ENCODE measurements at places on chromosomes 13 and 19.

- DNase-seq = no peak
Observed at GRCh38 chr19:41563854-41564514, 12.0 kb upstream of the CEACAM21 start.

DNA sequence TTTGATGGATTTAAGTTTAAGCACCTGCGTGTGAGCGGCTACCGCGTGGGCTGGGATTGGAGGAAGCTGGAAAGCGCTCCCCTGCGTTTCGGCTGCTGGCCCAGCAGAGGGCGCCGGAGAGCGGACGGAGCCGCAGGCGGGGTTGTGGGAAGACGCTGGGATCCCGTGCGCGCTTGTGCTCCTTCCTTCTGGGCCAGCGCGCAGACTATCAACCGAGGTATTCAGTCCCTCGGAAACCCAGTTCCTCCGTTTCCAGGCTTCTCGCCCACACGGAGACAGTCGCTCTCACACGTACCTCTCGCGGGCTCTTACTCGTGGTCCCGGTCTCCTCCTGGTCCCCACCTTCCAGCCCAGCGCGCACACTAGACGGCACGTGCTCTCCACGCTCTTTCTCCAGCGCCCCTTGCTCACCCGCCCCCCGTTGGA, 28.8 kb downstream of the EPN1 start:
- DNase-seq = peak; percentile 26

- no peak for DNase-seq
Observed at GRCh38 chr19:33946535-33947264, 150.0 kb downstream of the KCTD15 start.

DNA sequence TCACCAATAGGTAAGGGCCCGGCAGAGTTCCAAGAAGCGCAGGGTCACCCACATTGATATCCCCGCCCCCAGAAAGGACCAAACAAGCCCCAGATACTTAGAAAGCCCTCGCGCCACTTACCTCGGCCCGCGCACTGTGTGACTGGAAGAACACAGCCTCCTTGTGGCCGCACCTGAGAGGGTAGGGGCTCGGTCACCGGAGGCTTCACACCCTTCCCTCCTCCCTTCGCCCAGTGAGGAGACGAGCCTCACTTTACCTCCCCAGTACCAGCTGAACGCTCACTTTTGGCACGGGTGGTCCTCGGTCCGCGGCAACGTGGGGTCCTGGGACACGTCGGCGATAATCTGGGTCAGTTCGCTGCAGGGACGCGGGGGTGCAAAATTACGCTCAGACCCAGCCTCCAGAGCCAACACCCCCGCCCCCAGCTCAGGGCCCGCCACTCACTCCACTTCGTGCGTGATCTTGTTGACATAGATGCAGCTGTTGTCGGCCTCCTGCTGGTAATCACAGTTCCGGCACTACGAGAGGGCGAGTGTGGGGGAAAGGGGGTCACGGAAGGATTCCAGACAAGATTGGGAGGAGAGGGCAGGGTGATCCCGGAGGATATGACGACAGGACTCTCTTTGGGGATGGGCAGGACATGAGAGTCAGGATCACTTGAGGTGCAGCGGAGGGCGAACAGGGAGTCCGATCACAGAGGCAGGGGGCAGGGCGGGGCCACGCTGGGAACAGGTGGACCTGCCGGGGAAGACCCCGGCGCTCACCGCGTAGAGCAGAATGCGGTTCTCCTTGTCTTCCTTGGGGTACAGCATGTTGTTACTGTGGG, 568 bp downstream of the POLR2I start:
- no peak for DNase-seq

GRCh38 chr19:41405776-41406175, 8.2 kb downstream of the BCKDHA start:
- no peak for DNase-seq

- no peak for DNase-seq
Observed at GRCh38 chr19:17104679-17105078, 29.1 kb downstream of the MYO9B start.

DNA sequence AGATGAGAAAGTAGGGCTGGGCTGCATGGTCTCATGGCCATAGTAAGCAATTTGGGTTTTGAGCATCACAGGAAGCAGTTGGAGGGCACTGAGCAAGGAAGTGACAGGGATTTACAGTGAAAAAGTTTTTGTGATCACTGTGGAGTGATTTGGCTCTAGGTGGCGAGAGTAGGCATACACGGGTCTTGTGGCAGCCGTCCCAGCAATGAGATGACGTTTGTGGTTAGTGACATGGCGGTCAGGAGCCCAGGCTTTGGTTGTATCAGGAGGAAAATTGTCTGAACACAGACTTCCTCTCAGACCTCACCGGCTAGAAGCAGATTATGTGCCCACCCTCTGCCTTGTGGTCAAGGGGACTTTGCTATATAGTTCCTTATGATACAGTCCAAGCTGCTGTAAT, 3.3 kb downstream of the ZNF444 start:
- DNase-seq = no peak

DNA sequence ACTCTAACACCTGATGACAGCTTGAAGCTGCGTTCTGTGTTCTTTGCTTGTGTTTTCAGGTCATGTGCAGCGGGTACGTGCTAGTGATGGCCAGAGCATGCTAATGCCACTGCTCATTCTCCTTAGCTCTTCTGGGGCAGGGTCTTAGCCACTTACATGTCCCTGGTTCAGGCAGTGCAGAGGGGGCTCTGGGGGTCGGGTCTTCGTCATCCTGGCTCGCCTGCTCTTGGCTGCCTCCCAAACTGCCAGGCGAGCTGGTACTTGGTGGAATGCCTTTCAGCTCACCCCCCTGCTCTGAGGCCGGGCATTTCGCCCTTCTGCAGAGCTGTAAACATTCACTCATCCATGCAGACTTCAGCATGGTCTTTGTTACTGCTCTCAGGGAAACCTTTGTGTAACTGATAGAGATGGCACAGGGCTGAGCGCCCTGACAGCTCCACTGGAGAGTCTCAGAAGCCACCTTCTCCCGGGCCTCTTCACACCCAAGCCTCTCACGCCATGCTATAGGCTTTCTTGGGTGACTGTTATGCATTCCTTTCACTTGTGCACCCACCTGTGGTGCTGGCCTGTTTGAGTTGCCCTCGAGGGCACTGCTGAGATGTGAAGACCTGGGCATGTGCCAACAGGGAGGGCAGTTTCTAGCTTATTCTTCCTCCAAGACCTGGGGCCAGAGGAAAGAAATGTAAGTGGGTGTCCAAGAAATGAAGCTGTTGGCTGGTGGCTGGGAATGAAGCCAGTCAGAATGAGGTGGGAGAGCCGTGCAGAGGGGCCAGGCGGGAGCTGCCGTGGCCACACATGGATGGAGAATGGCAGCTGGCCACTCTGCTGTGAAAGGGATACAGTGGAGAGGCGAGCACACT, 24.4 kb downstream of the FAM124A start:
- no peak for DNase-seq

- DNase-seq = no peak
Observed at GRCh38 chr19:2223391-2223790, 12.7 kb downstream of the PLEKHJ1 start.

DNA sequence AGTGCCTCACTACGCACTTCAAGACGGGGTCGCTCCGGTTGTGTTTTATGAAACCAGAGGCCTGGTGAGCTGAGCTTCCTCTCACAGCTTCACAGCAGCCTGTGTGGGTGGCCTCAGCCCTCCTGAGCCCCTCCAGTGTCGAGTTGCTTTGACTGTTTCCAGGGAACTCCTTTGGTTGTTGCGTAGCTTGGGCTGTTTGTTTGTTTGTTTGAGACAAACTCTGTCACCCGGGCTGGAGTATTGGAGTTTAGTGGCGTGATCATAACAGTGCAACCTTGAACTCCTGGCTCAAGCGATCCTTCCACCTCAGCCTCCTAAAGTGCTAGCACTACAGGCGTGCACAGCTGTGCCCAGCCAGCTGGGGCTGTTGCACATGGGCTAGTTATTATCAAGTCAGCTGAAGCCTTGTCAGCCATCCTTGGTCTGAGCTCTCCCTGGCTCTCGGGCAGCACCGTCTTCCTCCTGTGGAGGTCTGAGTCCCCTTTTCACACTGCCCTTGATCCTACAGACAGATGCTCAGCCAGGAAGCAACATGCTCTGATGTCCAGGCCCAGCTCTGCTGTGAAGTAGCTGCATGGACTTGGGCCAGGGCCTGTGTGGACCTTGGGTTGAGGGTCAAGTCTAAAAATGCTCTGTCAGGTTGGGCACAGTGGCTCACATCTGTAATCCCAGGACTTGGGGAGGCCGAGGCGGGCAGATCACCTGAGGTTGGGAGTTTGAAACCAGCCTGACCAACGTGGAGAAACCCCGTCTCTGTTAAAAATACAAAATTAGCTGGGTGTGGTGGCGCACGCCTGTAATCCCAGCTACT, 10.2 kb downstream of the DOT1L start:
- no peak for DNase-seq

DNA sequence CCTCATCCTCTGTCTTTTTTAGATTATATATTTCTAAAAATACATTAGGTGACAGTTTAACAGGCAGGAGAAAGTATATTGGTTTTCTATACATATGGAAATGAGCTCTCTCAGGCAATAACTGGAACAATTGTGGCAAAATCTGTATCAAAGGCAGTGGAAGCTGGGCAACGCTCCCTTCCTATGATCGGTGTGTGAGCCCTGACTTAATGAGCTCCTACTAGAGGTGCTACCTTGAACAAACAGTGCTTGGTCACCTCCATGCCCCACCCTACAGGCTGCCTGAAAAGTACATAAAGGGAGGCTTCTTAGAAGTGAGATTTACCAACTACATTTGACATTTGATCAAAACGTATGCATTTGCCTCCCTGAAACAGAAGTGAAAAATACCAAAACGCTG, 185.3 kb downstream of the EFNB2 start:
- no peak for DNase-seq

DNA sequence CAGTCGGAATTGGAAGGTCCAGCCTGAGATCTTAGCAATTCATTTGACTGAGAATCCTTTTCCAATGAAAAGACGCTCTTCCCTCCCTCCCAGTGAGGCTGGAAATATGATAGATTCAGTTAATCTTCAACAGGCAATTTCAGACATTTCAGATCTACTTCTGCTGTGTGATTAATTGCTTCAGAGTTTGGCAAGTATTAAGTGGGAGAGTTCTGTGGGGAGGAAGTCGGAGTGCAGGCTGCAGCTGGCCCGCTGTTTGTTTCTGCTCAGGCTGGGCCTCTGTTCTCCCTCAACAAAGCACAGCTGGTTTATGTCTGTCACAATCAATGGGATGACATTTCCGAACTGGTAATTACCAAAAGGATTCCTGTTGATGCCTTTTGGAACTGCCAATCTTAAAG, 178.2 kb downstream of the NDFIP2 start:
- no peak for DNase-seq

DNA sequence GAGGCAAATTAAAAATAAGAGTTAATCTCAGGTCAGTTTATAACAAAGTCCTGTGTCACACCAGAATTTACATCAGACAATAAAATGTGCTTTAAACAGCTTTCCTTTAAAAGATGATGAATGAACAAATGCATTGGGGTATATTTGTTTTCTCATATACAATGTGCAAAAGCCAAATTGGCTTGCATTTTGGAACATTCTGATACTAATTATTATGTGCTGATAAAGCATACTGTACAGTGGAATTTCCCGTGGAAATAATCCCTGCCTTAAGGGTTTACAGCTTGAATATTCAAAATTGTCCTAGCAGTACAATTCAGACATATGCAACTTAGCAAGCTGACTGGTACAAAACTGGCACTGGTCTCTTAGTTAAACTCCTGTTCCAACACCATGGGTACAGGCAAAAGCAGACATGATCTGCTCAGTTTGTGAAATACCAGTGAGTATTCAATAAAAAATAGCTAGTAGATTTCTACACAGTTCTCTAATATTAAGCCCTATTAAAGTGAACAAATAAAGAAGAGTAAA, 373.4 kb downstream of the SLITRK1 start:
- DNase-seq = no peak

- DNase-seq = peak; percentile 64
Observed at GRCh38 chr19:40806423-40807146, 7.6 kb downstream of the EGLN2 start.

- no peak for DNase-seq
Observed at GRCh38 chr13:73399347-73400216, 340.8 kb downstream of the KLF5 start.

DNA sequence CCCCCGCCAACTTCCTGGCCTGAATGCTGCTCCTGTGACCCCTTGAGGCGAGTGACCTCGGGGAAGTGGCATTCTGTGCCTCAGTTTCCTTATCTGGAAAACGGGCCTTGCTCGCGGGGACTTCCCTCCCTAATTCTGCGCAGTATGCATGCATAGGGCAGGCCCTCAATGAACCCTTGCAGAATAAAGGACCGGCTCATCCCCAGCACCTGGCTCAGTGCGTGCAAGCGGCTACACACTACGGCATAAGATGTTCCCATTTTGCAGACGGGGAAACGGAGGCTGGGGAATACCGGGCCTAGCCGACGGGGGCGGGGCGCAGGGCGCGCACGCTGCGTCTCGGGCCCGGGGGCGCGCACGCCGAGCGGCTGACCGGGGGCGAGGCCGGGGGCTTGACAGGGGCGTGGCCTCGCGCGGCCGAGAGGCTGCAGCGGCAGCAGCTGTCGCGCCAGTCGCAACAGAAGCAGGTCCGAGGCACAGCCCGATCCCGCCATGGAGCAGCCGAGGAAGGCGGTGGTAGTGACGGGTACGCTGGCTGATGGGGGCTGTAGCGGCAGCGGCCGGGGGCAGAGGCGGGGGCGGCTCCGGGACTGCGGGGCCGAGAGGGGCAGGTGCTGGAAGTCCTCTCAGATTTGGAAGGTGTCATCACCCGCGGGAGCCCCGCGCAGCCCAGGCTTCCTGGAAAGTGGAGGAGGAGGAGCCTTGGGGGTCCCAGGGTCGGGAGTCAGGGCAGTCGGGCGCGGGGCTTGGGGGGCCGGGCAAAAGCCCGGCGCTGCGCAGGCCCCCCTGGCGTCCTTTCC, at the start of gene PGPEP1:
Gene PGPEP1, plus strand, starts transcription at position 409 of the 800 bp plus-strand sequence. Its CDS starts 84 bp downstream, at position 493.
- DNase-seq = peak; percentile 68

DNA sequence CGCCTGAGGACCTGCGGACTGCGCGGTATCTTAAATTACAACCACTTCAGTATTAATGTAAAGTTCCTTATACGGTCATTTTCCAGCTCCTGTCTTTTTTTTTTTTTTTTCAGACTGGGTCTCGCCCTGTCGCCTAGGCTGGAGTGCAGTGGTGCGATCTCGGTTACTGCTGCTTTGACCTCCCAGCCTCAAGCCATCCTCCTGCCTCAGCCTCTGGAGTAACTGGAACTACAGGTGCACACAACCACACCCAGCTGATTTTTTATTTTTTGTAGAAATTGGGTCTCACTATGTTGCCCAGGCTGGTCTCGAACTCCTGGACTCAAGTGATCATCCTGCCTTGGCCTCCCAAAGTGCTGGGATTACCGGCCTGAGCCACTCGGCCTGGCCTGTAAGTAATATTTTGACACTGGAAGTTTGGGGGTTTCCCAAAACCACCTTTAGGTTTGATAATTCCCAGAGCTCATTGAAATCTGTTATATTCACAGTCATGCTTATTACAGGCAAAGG, 406 bp upstream of the EID2B start:
- DNase-seq = no peak

GRCh38 chr13:112810608-112811007, 120.8 kb downstream of the ATP11A start:
- no peak for DNase-seq

DNA sequence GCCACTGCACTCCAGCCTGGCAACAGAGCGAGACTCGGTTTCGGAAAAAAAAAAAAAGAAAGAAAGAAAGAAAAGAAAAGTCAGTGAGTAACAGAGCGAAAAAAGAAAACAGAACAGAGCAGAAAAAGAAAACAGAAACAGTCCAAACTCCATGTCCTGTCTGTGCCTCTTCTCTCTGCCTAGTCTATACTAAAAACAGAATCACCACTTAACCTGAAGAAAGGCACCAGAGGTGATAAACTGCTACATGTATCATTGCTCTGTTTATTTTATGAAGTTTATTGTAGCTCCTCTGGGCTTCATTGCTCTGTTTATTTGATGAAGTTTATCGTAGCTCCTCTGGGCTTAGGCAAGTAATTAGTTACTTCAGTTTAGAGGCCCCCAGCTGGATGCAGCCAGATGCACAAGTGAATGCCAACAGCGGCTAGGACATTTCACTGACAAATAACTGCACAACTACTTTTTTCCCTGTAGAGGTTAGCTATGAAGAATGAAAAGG, 39.2 kb downstream of the TBC1D4 start:
- DNase-seq = no peak
